Stimulated activated CD8-positive, alpha-beta memory T cell treated with anti-CD3 and anti-CD28 coated beads, Interleukin-12 subunit alpha, Interleukin-12 subunit beta, amount 100 ng/mL, for 4 hours (primary cell): ENCODE measurements at places on chromosomes 7 and 10.

GRCh38 chr10:113053091-113053490 is 103.0 kb downstream of the TCF7L2 start:
- no peak for DNase-seq

DNA sequence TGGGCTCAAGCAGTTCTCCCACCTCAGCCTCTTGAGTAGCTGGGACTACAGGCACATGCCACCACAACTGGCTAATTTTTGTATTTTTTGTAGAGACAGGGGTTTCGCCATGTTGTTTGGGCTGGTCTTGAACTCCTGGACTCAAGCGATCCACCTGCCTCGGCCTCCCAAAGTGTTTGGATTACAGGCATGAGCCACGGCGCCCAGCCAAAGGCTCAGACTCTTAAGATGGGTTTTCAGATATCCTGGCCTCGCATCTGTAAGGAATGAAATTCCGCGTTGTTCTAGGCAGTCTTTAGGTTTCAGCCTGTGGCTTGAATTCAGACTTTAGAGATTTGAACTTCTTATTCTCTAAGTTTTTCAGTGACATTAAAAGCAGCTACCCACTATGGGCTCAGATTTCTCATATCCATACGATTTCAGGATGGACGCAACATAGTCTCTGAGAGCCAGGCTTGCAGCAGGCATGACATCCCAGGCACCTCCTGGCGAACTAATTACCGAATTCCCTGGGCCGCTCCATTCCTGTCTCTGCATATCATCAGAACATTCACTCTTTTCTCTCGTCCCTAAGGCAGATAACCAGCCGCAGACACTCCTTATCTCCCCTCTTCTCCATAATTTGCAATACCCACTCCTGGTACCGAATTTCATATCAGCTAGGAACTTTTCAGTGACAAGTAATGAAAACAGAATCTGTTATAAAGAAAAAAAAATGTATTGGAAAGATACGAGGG is 29.7 kb downstream of the IL15RA start:
- no peak for DNase-seq

DNA sequence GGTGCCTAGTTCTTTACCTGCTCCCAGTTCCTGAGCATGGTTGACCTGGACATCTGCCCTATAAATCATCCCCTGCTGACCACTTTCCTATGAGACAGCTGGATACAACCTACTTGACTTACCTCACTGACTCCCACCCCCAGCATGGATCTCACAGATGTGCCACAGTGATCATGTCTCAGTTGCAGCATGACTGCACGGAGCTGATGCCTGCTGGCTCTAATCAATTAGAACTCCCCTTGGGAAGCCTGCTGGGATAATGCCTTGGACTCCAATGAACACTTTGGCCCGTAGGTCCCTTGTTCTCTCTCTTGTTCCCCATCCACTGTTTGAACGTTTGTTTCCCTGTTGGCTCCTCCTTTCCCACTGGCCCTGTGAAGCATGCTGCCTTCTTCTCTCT is 271.2 kb upstream of the IGFBP3 start:
- no peak for DNase-seq

GRCh38 chr10:128044186-128044585 is 82.0 kb downstream of the MKI67 start:
- DNase-seq = no peak

DNA sequence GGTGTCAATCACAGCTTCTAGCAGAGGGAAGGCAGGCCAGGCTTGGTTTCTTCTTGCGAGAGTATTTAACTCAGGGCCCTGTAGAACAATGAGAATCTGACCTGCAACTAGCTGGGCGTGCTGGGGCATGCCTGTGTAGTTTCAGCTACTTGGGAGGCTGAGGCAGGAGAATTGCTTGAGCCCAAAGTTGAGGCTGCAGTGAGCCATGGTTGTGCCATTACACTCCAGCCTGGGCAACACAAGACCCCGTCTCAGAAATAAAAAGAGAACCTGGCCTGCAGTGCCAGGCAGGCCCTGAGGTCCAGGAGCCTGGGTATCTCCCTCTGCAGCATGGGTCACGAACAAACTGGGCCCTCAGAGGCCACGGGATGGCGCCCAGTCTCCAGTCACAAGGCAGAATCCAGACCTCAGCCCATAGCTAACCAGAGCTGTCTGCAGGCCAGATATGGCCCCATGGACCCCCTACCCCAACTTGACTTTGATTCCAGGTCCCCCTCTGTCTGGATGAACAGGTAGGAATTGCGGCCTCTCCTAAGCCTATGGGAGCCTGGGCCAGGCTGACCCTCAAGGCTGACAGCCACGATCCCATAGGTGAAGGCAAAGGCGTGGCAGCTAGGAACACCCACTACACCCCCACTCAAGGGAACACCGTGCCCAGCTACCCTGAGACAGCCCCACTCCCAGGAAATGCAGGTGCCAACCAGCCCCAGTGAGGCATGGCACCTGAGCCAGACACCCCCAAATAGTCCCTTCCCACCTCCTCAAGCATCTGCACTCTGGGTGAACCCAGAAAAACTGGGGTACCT is 102.7 kb upstream of the TNRC18 start:
- DNase-seq = no peak

GRCh38 chr10:128730922-128731321 is 604.7 kb upstream of the MKI67 start:
- DNase-seq = no peak

- DNase-seq = no peak
Observed at GRCh38 chr10:10327934-10328333, 689.7 kb upstream of the CELF2 start.

GRCh38 chr10:116554628-116555027 is 8.9 kb downstream of the PNLIP start:
- no peak for DNase-seq

DNA sequence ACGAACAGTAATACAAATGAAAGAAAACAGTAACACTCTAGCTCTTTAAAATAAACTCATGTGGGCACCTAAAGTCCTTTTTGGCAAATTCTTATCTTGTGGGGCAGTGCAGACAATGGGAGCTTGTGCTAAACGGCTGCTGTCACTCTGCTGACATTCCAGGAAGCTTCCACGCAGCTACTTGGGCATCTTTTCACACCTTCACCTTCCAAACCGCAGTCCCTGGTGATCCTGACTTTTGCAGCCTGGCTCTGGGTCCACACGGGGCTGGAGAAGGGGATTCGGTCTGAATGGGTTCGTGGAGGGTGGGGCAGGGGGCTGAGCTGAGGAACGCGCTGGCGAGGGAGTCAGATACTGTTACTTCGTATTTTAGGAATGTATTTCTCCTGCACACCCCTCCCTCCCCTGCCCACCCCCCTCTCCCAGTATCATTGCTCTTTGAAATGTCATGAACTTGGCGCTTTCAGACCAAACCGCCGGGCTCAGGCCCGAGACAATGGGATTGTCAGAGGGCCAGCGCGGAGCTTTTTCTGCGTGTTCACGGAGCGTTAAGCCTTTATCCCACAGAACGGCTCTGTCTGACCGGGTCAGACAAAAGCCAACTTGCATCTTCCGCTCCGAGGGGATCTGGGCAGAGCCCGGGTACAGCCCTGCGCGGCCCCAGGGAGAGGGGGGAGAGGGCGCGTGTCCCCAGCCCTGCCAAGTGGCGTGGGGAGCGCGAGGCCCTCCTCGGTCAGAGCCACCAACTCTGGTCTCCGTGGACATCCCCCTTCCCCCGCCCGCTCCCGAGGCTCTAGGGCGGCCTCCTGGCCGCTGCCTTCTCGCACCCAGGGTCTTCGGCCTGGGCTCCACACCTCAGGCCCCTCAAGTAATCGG is 76.7 kb upstream of the EN2 start:
- DNase-seq = no peak

DNA sequence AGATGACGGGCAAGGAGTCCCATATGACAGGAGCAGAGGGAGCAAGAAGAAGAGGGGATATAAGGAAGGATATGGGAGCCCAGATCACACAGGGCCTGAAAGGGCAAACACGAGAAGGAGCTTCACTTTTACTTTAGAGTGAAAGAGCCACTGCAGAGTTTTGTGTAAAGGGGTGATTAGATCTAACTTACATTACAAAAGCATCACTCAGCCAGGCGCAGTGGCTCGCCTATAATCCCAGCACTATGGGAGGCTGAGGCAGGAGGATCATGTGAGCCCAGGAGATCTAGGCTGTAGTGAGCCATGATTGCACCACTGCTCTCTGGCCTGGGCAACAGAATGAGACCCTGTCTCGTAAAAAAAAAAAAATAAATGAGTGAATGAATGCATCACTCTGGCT is 91.1 kb downstream of the MPP7 start:
- DNase-seq = no peak

- DNase-seq = no peak
Observed at GRCh38 chr7:17651863-17652385, 288.4 kb downstream of the SNX13 start.

- DNase-seq = no peak
Observed at GRCh38 chr7:42262964-42263363, 26.0 kb upstream of the GLI3 start.

DNA sequence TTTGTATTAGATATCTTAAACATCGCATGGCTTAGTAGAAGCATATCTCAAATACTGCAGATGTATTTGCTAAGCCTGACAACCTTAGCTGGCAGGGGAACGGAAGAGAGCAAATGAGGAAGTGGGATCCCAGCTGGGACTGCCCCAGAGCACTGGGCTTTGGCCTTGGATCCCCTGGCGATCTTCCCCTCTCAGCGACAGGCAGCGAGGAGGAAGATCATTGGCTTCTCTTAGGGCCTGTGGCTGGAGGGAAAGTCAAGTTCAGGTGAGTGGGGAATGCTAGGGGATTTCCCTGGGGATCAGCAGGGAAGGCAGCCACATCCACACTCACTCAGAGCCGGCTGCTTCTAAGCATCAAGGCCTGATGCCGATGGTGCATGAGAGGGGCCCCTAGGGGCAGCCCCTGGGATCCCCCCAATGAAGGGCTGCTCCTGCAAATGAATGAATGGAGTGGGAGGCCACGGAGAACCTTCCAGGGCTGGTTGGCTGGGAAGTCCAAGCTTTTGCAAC is 42.0 kb downstream of the LYZL2 start:
- no peak for DNase-seq

DNA sequence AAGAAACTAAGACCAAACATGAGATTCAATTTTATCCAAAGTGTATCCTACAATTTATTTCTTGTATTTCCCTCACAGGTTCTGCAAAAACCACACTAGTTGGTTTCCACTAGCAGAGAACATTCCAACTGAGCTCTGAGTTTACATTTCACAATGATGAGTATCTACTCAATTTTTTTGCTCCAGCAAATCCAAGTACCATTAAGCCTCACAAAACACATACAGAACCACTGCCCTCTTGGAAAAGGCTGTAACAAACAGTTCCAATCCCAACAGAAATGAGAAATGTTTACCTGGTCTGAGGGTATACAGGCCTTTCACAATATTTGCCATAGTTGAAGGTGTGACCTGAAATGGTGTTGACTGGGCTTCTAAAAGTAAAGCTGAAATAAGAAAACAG is 59.9 kb downstream of the CACUL1 start:
- DNase-seq = no peak

DNA sequence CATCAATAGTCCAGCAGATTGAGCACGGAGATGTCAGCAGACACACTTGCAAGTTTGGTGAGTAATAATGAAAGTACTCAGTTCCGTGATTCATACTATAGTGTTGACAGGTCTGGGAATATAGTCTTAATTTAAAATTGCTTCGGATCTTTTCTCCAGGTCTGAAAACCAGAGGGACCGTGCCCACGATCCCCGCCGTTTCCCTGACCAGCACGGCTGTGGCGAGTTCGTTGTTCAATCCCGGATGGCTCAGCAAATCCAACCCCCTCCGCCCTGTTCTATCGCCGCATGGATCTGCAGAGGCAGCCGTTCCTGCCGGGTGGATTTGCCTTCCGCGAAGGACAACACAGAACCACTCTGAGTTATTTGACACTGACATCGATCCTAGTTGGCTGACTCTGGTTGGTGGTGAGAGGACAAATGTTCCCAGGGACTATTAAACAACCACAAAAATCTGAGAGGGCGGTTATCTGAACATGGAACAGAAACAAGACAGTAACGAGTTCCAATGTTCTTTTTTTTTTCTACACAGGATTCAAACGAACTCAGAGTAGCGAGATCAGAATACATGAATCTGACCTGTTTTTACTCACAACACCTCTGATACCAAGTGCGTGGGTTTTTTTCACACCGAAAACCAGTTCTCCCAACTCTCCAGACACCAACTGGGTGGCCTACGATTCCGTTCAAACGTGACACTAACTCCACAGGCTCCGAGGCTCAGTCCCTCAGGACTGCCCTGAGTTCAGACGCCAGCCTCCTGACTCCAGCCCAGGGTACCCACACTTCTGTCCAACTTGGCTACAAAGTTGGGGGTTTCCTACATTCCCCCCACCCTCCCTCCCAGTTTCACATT is 52.7 kb downstream of the RBM17 start:
- DNase-seq = no peak

DNA sequence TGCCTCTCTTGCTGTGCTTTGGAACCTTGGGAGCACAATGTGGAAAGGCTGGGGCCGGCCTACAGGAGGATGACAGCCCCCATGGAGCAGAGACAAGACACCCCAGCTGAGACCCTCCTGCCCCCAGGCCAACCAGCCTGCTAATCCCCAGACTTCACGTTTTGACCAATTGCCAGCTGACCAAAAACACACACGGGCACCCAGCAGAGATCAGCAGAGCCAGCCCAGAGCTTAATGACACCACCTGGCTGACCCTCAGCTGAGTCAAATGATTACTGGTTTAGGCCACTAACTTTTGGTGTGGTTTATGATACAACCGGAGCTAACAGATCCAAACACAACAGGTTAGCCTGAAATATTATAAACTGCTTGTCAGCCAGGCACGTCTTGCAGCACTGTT is 111.2 kb upstream of the KIF5B start:
- DNase-seq = no peak

GRCh38 chr10:43069579-43069978 is 7.3 kb upstream of the RET start:
- no peak for DNase-seq

- DNase-seq = no peak
Observed at GRCh38 chr10:58531084-58531695, 18.5 kb downstream of the BICC1 start.

GRCh38 chr10:12481924-12482323 is 132.6 kb downstream of the CAMK1D start:
- no peak for DNase-seq

- no peak for DNase-seq
Observed at GRCh38 chr7:44618753-44619152, 12.3 kb downstream of the OGDH start.

DNA sequence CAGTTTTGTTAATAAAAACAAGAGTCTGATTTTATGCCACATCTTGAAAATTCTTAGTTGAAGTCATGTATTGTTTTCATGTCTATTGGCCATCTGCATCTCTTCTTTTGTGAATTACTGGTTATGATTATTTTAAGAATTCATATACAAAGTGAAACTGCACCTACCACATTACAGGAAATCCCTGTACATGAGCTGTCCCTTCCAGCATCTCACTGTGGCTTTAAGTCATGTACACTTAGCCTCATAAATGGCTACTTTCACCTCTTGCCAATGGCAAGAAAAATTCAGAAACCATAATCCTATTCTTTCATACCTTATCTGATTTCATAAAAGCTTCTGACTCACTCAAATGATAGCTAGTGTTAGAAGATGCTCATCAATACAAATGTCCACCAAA is 48.6 kb downstream of the CRTAC1 start:
- no peak for DNase-seq

- DNase-seq = no peak
Observed at GRCh38 chr7:5695727-5696345, 85.6 kb downstream of the RNF216 start.
